ENCODE measurements at places on chromosomes 13 and 19.

DNA sequence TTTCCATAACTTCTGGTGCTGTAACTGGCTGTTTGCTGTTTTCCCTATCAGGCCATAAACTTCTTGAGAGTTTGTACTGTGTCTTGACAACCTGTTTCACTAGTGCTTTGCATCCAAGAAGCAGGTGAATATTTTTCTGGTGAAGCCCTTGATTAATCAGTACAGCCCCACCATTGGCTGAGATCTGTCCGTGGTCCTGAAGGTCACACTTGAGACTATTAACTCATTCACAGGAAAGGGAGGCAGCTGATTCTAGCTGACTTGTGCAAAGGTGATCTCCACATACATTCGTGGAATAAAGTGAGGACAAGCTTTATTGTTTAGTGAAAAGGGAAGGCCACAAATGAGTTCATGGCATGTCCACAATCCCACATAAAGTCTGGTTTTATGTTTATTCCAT is 61.4 kb upstream of the ZNF835 start:
- no peak for DNase-seq
- no peaks in the 10 kb centered on the region for H3K4me1 ChIP-seq
- no peaks in the 10 kb centered on the region for H3K36me3 ChIP-seq
- no peaks in the 10 kb centered on the region for H3K27me3 ChIP-seq
- no peak overlapping the region for H3K4me3 ChIP-seq
- H3K27ac ChIP-seq, result no peak overlapping the region

DNA sequence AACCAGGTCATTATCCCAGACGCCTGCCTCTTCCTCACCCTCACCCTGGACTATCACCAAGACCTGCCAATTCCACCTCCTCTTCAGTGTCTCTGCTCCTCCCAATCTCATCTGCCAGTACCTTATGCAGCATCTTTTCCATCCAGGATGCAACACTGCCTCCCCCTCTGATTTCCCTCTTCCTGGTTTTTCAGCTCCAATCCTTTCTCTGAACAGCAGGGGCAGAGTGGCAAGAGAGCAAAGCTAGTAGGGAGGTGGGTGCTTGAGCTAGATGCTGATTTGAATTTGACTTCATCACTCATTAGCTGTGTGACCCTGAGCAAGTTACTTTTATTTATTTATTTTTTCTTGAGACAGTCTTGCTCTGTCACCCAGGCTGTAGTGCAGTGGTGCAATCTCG is 25.6 kb upstream of the CABP5 start:
- no peak overlapping the region for H3K4me3 ChIP-seq
- H3K4me1 ChIP-seq, result no peaks in the 10 kb centered on the region
- no peak for DNase-seq

DNA sequence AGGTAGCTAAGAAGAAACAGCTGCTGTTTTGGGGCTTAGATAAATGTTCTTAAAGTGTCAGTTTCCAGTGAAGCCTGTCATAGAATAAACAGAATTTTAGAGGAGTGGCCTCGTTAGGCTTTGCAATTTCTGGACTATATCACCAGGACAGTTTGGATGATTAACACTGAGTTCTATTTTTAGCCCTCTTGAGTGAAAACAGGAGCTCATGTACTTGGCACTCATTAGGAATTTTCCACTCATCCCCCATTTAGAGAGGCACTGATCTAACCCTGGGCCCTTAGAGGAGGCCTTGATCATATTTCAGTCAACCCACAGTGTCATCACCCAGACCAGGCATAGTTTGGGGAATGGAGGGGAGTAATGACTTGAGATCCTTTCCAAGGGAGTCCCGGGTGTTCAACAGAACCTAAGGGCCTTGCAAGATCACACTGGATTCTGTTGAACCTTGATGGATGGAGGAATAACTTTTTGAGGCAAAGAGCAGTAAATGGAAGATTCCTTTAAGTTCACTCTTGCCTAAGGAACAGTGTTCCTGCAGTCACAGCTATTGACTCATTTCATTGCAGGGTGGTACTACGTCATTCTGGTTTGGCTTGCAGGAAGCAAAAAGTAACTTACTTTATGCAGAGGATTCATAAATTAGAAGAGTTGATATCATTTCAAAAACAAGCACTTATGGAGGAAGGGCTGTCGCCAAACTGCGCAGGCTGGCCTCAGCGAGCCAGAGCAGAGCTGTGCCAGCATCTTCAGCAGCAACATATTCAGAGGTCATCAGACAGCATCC is 160.2 kb downstream of the SLC7A1 start:
- H3K4me3 ChIP-seq, result no peak overlapping the region
- H3K27ac ChIP-seq, result no peak overlapping the region
- H3K36me3 ChIP-seq, result no peaks in the 10 kb centered on the region
- DNase-seq, result no peak

DNA sequence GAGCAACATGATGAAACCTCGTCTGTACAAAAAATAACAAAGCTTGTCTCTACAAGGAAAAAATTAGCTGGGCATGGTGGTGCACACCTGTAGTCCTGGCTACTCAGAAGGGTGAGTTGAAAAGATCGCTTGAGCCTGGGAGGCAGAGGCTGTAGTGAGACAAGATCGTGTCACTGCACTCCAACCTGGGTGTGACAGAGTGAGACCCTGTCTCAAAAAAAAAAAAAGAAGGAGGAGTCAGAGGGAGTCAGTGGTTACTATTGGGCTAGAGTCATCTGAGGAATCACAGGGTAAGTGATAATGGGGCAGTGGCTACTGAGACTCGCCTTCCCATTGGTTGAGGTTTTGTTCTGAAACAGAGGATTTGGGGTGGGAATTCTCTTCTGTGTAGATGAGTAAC is 1.9 kb upstream of the GPI start:
- DNase-seq, result no peak
- no peaks in the 10 kb centered on the region for H3K27me3 ChIP-seq
- H3K4me1 ChIP-seq, result peaks cover 26% of the 10 kb centered on the region
- H3K27ac ChIP-seq, result no peak overlapping the region

- no peaks in the 10 kb centered on the region for H3K27me3 ChIP-seq
- no peak overlapping the region for H3K27ac ChIP-seq
- no peaks in the 10 kb centered on the region for H3K4me1 ChIP-seq
- no peak for DNase-seq
- no peaks in the 10 kb centered on the region for H3K36me3 ChIP-seq
- no peak overlapping the region for H3K4me3 ChIP-seq
These were observed 8.2 kb downstream of the FCGBP start for GRCh38 chr19:39926170-39926760.

DNA sequence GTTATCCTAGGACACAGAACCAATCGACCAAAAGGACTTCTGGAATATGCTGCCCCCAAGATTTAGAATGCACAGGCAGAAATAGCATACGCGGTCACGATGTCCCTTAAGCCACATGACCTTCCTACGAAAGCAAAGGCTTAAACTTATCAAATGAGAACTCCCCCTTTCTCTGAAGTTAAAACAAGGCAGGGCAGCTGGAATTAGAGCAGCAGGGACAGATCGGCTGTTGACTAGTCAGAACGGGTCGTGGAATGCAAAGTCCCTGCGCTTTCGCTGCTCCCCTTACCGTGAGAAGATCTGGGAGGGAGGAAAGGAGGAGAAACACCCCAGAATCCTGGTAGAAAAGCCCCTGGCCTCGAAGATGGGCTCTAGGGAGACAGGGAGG is 799 bp upstream of the USPL1 start:
- H3K4me1 ChIP-seq, result peaks cover 35% of the 10 kb centered on the region
- H3K27ac ChIP-seq, result peak overlapping the region; percentile 98
- peak overlapping the region; percentile 82 for H3K4me3 ChIP-seq
- no peak for DNase-seq

GRCh38 chr13:29758531-29759114 is 91.8 kb downstream of the UBL3 start:
- H3K4me1 ChIP-seq, result no peaks in the 10 kb centered on the region
- peak; percentile 81 for DNase-seq
- H3K4me3 ChIP-seq, result no peak overlapping the region
- no peak overlapping the region for H3K27ac ChIP-seq
- H3K36me3 ChIP-seq, result peaks cover 5% of the 10 kb centered on the region

GRCh38 chr13:44296856-44297255 is 76.8 kb upstream of the SERP2 start:
- no peaks in the 10 kb centered on the region for H3K27me3 ChIP-seq
- H3K27ac ChIP-seq, result no peak overlapping the region
- no peaks in the 10 kb centered on the region for H3K36me3 ChIP-seq
- H3K4me3 ChIP-seq, result no peak overlapping the region
- no peak for DNase-seq

DNA sequence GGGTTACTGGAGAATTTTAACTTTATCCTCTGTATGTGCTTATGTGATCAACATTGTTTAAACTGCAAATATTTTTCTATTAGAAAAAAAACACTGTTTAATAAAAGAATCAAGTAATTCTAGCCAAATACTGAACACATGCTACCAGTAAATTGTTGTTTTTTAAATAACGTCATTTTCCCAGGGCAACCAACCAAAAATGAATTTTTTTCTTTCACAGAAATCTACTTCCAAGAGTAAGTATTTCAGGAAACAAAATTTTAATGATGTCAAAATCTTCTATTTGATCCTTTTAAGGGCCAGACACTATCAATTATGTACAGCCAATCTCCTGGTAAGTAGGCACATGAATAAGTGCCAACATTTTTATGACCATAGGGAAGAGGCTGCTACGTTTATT is 57.1 kb downstream of the TUBGCP3 start:
- no peaks in the 10 kb centered on the region for H3K4me1 ChIP-seq
- no peaks in the 10 kb centered on the region for H3K36me3 ChIP-seq
- H3K27ac ChIP-seq, result no peak overlapping the region
- no peak for DNase-seq
- H3K4me3 ChIP-seq, result no peak overlapping the region
- H3K27me3 ChIP-seq, result no peaks in the 10 kb centered on the region

GRCh38 chr19:42130254-42130573 is 2.0 kb downstream of the POU2F2 start:
- peaks cover 9% of the 10 kb centered on the region for H3K4me1 ChIP-seq
- no peak overlapping the region for H3K27ac ChIP-seq
- DNase-seq, result no peak
- peaks cover 14% of the 10 kb centered on the region for H3K27me3 ChIP-seq

DNA sequence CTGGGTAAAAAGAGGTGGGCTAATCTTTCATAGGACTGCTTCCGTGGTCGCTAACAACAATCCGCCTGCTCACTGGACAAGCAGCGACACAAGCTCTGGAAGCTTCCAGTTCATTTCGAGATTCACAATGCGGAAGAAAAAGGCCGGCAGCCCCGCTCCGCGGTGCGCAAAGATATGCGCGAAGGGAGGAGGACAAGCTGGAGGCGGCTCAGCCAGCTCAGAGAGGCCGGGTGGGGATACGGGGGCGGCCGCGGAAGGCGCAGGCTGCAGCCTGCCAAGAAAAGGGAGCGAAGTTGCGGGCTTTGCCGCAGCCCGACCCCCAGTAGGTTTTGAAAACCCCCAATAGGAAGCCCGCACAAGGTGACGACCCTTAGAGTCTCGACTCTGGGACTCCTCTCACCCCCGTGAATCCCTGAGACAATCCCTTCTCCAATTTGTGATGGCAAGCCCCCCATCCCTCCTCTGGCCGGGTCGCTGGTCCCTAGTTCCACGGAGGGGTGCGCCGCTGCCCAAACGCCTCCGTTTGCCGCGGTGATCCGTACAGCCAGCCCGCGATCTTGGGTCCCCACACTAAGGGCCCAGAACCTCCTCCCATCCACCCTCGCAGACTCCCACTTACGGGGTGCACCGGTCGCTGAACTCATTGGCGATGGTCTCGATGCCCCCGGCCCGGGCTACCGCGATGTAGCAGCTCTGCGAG is 697 bp downstream of the HSPH1 start:
- peak overlapping the region; percentile 83 for H3K27ac ChIP-seq
- no peaks in the 10 kb centered on the region for H3K27me3 ChIP-seq
- peak; percentile 84 for DNase-seq
- H3K4me3 ChIP-seq, result peak overlapping the region; percentile 86
- peaks cover 18% of the 10 kb centered on the region for H3K4me1 ChIP-seq

DNA sequence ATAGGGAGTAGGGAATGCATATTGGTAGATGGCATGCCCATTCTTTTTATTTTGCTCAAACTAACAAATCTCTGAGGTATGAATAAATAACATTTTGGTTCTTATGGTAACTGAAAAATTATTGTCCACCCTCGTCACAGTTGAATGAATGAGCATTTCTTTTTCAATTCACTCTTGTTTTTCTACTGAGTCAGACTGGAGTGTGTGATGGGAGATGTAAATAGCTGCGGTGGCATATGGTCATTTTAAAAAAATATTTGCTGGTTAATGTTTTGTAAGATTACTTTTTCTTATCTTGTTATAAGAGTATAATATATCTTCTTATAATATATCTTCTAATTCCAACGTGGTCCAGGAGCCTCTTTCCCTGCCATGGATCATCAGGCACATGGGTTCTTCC is 586.5 kb downstream of the SLITRK5 start:
- H3K36me3 ChIP-seq, result no peaks in the 10 kb centered on the region
- no peak overlapping the region for H3K27ac ChIP-seq
- H3K27me3 ChIP-seq, result no peaks in the 10 kb centered on the region
- H3K4me3 ChIP-seq, result no peak overlapping the region
- H3K4me1 ChIP-seq, result no peaks in the 10 kb centered on the region
- DNase-seq, result no peak

DNA sequence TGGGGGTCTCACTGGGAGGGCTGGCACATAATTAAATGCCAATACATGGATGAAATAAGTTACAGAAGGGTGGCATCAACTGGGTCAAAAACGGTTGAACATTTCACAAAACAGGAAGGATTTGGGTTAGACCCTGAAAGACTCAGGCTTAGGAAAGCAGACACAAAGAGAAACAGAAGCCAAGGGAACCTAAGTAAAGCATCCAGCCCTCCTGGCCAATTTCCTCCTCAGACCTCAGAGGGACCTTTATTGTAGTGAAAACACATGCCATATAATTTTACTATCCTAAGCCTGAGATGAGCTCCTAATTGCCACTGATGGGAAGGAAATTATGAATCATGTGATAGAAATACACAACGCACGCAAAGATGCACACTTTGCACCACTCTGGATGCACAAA is 12.1 kb upstream of the CEACAM3 start:
- peaks cover 17% of the 10 kb centered on the region for H3K27me3 ChIP-seq
- no peak for DNase-seq
- H3K36me3 ChIP-seq, result no peaks in the 10 kb centered on the region
- no peak overlapping the region for H3K4me3 ChIP-seq
- peaks cover 10% of the 10 kb centered on the region for H3K4me1 ChIP-seq
- H3K27ac ChIP-seq, result peak overlapping the region; percentile 55

DNA sequence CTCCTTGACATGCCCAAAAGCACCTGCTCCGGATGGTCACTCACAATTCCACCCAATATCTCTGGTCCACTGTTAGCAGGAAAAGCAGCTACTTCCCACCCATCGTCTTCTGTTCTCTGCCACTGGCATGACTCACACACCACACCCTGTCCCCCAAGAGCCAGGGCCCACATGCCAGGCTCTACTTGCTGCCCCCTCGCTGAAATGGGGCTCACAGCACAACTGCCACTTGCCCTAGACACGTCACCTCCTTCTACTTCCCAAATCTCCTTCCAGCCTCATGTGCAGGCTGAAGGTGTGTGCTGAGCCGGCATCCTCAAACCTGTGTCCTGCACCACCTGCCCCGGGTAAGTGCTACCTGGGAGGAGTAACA is 65.0 kb downstream of the TBC1D4 start:
- H3K36me3 ChIP-seq, result no peaks in the 10 kb centered on the region
- peaks cover 36% of the 10 kb centered on the region for H3K4me1 ChIP-seq
- H3K27ac ChIP-seq, result peak overlapping the region; percentile 25
- peak; percentile 75 for DNase-seq
- no peak overlapping the region for H3K4me3 ChIP-seq

All from upper lobe of right lung (tissue), 1 donor.